NCI-H1930 (cell line): ENCODE measurements at places on chromosomes 3 and 15.

GRCh38 chr15:46732060-46732459, 985.2 kb upstream of the SEMA6D start:
- no peak for DNase-seq

- no peak for DNase-seq
These were observed 433.1 kb downstream of the EPHB1 start for GRCh38 chr3:135228201-135228600.

DNA sequence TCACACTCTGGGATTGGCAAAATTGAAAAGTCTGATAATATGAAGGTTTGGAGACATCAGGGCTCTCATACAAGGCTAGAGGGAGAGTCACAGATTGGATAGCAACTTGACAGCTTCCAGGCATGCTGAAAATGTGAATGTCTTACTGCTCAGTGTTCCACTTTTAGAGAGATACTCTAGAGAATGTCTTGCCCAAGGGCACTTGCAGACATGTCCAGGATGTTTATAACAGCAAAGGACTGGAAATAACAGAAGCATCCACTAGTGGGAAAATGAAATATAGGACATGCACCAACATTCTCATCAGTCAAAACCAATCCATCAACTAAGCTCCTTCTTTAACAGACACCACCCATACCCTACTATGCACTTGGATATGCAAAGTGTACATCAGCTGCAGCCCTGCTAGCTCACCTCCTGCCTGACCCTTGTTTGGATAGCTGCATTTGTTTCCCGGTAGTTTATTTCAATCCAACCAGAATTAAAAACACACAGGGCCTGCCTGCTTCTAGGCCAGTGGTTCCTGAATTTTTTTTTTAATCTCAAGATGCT, 101.6 kb upstream of the ARHGEF3 start:
- DNase-seq, result no peak

DNA sequence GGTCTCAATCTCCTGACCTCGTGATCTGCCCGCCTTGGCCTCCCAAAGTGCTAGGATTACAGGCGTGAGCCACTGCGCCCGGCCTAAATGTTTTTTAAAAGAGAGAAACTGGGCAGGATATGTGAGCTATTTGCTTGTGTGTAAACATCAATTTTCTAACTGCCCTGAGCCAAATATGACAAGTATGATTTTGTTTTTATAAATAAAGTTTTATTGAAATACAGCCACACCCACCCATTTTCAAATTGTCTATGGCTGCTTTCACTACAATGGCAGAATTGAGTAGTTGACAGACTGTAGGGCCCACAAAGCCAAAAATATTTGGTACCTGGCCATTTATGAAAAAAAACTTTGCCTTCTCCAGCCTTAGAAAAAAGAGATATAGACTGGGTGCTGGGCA, 15.9 kb upstream of the HDC start:
- no peak for DNase-seq

DNA sequence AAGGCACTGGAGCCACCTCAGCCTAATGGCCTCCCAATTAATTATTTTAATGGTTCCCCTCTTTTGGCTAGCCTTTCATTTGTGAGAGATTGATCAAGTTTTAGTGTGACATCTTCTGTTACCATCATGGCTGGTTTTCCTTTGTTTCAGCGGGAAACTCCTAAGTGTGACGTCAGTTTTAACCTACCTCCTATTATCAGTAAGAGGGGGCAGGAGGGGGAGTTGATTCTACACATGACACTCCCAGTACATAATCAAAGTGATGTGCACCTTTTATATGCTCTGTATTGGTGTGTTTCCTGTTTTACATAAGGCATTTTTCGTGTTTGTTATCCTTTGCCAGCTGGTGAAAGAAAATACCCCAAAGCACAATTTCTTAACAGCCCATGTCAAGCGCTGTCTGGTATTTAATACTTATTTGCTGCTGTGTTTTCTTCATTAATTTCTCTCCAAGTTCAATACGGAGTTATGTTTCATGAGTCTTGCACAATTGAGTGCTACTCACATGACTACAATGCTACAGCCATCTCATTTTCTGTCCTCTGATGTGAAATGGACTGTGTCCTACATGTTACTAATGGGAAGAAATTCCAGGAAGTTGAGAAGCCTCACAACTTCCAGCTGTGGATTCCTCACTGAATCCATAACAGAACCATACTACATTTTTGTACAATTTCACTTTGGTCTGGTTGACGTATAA, 52.2 kb upstream of the POLR2M start:
- no peak for DNase-seq

DNA sequence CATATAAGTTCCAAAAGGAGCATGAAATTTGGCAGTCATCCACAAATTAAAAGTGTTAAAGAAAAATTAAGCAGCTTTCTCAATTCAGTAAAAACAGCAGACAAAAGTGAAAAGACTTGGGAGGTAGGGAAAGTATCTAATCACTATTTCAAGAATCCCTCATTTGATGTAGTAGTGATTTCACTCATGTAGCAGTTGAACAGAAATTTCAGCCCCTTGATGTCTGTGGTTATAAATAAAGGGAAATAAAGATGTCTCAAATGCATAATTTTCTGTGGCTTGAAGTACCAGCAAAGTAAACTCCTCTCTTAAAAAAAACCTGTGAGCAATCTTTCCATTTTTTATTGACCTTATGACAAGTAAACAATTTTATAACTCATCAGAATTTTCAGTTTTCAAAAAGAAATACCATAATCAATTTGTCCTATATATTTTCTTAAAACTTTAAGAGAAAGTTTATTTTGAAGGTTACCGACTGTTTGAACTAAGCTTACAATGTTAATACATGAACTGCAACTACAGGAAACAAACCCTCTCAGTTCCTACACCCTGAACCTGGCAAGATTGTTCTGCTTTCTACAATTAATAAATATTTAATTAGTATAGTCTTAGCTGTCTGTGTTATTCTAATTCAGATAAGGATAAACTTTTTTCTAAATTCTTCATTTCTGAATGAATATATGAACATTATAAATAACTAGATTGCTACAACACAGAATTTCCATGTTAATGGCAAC, 94.2 kb downstream of the CBLB start:
- no peak for DNase-seq

DNA sequence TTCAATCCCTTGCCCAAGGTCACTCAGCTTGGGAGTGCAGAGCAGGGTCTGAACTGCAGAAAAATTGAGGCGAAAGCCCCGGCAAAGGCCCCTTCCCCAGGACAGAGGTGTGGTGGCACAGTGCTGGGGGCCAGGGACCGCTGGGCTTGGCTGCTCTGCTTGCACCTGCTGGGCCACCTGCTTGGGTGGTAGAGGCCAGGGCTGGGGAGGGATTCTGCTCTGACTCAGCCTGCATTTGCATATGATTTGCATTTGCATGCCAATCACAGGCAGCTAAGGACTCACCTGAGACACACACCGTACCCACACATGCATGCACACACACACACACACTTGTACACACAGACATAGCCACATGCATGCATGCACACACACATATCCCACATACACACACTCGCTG, 9.9 kb downstream of the GRM2 start:
- DNase-seq, result no peak

DNA sequence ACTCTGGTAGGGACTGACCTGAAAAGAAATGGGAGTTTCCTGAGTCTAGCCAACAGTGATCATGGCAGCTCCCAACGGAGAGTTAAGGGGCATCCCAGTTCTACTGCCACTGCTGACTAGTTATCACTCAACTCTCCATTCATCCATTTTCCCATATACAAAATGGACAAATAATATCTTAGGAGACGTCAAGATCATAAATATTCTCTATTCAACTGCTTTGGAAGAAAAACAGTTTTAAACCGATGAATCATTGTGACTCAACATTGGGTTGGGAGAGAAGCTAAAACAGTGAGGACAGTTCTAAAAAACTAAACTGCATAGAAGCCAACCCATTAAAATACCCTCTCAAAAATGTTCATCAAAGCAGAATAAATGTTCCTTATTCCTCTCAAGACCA, 57.6 kb upstream of the CHRM5 start:
- no peak for DNase-seq

DNA sequence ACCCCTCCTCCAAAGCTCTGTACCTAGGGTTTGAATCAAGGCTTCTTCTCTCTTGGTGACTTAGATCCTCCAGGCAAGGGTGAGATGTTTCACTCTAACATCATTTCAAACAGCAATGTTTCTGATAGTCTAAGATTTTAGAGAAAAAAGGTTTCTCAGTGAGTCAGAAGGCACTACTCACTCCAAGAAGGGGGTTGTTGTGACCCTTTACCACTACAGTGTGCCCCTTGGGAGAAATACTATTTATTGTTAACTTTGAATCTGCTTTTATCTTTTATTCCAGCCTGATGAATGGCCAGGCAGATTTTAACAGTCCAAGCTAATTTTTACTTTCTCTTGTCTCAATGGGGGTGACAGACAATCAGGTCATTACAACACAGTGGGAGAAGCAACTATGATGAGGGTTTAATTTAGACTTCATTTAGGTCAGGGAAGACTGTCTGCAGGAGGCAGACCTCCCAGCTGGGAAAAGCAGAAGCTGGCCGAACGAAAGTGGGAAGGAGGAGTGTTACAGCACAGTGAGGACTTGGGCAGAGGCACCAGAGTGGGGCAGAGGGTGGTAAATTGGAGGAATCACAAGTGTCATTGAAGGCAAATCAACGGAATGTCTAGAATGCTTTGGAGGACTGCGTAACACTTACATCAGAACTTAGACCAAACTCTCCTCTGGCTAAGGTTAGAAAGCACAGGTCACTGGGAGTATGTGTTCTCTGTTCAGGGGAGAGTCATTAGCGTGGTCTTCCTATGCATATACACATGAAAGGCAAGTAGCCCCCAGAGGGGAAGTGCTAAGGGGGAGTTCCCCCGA, 21.2 kb downstream of the ZNF860 start:
- DNase-seq, result no peak

DNA sequence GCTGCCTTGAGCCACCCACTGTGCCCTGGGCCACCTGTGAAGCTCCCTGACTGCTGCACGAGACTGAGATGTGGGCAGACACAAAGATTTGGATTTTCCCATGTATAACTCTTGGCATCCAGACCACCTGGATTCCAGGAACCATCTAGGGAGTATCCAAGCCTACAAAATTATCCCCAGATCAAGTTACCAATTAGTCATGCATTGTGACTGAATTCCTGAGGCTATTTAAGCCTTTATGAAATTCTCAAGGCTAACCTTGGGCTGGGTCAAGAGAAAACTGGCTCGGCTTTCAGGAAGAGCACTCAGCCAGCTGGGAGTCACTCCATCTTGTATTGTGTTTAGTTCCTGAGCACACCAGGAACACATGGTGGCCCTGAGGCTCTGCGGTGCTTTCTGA, 13.3 kb upstream of the ATP13A5 start:
- no peak for DNase-seq

GRCh38 chr15:27956285-27956684, 142.8 kb downstream of the OCA2 start:
- DNase-seq, result no peak

- DNase-seq, result no peak
These were observed 62.2 kb upstream of the AKAP13 start for GRCh38 chr15:85318048-85318731.

DNA sequence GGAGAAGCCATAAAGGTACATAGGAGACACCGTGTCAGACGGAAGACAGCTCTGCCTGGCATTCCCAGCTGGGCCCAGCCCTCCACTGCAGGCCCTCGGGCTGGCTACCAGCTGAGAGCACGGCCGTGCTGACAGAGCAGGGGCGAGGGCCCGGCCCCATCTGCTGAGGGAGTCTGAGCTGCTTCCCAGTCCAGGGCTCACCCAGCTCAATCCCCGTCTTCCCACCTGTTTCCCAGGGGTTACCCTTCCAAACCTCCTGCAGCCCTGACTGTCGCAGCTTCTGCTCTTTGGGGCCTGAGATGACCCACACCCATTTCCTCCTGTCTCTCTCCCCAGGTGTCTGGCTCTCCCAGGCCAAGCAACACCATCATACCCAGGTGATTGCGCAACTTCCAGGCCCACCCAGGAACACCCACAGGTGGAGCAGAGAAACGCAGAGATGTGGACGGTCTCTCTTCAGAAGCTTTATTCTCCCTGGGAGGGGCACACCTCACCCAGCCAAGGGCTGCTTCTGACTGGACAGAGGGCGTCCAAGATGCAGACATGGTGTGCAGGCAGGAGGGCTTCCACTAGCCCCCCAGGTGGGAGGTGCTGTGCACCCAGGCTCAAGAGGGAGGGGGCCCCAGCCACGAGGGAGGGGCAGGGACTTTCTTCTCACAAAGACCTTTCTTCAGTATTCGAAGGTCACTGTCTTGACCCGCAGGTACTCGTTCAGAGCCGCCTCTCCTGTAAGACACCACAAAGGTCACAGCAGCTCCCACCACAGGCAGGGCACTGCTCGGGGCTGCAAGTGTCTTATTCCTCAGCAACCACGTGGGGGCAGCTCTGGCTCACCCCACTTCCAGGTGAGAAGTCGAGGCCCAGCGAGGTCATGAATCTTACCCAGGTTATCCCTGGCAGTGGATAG, 19.4 kb upstream of the SLC41A3 start:
- DNase-seq, result no peak

DNA sequence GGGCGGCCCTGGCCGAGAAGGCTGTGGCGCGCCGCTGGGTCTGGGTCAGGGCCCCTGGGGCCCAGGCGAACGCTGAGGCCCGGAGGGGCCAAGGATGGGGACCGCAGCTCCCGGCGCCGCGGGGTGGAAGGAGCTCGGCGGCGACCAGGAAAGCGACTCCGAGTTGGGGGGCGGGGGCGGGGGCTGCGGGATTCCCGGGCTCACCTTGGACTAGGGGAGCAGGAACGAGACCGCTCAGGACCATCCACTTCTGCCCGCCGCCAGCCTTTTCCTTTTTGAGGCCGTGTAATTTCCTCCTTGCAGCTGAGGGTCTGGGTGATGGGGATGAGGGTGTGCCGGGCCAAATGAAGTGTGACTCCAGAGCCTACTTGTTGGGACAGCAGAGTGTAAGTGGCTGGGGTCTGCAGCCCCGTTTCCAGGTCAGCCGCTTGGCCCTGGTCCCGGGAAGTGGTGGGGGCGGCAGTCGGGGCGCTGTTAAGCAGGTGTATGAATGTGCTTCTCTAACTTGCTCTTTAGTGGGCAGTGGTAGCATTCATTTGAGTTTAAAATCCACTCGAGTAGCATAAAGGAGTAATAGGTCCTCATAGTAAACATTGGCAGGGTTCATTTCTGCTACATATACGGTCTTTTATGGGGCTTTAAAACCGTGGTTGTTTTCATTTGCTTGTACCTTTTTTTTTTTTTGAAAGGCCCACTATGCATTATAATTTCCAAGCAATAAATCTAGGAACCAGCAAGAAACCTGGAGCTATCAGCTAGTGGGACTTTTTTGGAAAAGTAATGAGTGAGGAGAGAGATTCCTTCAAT, 717 bp downstream of the PXK start:
- DNase-seq, result no peak
